Stimulated activated CD8-positive, alpha-beta memory T cell treated with anti-CD3 and anti-CD28 coated beads, Interleukin-4, amount 100 ng/mL, for 1 hour (primary cell): ENCODE measurements at places on chromosomes 3 and 15.

- DNase-seq, result no peak
Measured at GRCh38 chr15:69606144-69606543, 153.5 kb downstream of the RPLP1 start.

- DNase-seq, result no peak
Measured at GRCh38 chr15:65638681-65639089, 16.9 kb downstream of the SLC24A1 start.

DNA sequence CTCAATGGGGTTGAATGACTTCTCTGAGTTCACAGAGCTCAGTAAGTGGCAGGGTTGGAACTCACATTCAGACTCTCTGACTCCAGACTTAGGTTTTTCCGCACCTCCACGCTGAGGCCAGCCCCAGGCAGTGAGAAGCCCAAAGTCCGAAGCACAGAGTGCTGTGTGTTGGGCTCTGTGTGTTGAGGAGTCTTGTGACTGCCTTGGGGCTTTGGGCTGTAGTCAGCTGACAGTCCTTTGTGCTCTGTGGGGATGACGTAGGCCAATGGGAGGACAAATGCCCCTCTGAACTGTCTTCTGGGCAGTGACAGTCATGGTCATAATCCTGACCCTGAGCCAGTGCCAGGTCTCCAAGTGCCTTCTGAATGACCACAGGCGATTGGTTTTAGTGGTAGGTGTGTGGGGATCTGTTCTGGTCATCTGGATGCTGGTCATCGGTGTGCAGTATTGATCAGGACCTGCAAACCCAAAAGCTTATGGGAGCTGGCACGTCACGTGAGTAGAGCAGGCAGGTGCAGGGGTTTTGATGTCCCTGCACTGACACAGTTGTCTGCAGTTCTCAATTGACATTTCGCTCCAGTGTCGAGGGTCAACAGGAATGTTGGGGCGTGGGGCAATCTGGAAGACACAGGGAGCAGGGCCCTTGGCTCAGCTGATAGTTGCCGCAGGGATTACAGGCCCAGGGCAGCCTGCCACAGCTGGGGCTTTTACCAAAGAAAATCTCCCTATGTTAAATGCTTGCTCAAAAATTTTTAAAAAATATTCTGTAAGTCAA, 45.3 kb downstream of the CAPN3 start:
- no peak for DNase-seq

DNA sequence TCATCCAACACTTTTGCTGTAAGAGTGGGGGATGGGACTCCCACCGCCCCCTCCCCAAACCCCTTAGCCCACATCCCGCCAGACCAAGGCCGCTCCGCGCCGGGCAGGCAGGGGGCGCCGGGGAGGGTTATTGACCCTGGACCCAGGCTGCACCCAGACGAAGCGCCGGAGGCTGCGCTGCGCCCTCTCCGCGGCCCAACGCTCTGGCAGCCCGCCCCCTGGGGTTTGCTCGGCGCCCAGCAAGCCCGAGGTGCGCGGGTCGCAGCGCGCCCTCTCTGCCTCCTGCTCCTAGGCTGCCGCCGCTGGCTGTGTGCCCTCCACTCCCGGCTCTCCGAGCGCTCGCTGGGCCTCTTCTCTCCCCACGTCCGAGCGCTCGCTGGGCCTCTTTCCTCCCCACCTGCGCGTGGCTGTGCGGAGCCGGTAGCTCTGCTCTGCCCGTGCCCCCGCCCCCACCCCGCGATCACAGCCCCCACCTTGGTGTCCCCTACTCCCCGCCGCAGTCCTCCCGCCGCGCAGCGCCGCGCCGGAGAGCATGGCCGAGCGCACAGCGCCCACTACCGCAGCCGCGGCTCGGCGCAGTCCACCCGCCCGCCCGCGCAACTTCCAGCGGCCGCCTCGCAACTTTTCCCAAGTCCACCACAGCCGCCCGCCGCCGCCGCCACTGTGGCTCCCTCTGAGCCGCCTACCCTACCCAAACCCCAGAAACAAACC, 1.2 kb downstream of the MECOM start:
- no peak for DNase-seq

- DNase-seq, result no peak
Measured at GRCh38 chr3:161386991-161387770, 15.9 kb upstream of the SPTSSB start.

- no peak for DNase-seq
Measured at GRCh38 chr15:74815121-74815934, 2.7 kb downstream of the LMAN1L start.

DNA sequence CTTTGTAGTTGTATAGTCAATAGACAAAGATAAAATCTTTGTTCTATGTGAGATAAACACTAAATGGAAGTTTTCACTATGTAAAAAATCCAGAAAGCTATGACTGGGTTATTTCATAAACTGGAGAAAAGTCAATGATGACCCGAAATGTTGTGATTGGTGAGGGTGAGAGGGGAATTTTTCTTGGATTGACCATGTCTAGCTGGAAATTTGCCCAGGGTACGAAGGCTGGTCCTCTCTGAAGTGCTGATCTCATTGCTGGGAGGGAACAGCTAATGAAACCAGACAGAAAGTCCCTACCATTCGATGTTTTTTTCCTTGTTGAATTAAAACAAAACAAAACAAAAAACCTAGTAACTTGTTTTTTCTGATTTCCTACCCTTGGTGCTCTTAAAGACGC, 14.3 kb downstream of the TPRG1 start:
- DNase-seq, result no peak

- no peak for DNase-seq
Measured at GRCh38 chr15:80384432-80384831, 19.8 kb upstream of the ARNT2 start.

- no peak for DNase-seq
Measured at GRCh38 chr15:62060896-62061280, 641 bp upstream of the VPS13C start.

DNA sequence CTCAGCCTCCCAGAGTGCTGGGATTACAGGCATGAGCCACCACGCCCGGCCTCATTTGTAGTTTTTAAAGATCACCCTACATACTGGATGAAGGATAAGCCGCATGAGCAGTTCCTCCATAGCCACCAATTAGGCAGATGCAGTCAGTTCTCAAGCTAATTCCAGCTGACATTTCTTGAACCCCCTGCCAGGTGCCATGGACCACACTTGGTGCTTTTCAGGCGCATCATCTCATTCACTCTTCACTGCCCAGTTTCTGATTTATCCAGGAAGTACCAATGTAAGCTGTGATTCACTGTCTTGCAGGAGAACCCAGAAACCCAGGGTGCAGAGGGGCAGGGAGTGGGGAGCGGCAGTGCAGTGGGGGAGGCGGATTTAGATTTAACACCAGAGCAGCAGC, 56.5 kb upstream of the RASA2 start:
- DNase-seq, result no peak

DNA sequence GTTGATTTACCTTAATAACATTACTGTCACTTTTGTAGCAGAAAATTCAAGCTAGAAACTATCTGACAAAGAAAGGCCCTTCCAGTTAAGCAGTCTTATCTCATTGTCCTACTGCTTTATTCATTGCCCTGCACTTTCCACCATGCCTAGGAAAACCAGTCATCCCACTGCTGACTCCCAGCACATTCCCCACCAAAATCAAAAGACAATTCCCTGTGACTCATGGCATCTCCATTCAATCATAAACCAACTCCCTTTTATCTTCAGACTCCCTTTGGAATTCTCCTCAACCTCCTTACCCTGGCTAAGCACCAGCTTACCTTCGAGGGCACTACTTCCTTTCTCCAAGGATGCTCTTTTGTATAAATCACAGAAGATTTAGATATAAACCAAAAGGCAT, 184.3 kb downstream of the PLCH1 start:
- DNase-seq, result no peak

GRCh38 chr15:92097474-92098178, 244.1 kb downstream of the SLCO3A1 start:
- DNase-seq, result no peak

- DNase-seq, result no peak
Measured at GRCh38 chr15:52382647-52383046, 87.0 kb upstream of the MYO5C start.

DNA sequence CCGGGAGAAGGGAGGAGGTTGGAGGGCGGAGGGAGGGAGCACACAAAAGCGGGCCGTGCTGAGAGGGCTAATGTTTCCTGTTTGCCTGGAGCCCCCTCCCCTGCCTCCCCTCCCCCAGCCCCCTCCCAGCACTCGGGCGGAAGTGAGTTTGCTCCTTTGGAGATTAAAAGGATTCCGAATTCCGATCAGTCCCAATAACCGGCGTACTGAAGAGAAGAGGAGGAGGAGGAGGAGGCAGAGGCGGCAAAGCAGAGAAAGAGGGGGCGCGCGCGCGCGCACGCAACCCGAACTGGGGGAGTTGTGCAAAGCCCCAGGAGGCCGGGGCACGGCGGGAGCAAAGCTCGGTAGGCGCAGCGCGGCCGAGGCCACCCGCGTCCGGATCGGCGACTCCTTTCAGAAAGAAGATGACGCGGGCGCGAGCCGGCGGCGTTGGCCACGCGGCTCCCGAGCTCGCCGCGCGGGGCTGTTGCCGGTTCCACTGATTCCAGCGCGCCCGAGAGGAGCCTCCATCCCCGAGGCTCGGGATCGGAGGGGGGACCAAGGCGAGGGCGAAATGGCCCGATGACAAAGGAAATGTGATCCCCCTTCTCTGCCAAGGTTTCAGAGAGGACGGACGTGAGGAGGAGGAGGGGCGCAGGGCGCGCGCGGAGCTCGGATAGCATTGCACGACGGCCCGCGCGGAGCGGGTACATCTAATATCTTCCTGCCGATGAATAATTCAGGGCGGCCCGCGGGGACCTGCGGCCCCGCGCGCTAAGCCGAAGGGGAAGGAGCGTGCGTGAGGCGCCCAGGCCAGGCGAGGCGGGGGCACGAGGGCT, 1.1 kb upstream of the TRIM71 start:
- no peak for DNase-seq

DNA sequence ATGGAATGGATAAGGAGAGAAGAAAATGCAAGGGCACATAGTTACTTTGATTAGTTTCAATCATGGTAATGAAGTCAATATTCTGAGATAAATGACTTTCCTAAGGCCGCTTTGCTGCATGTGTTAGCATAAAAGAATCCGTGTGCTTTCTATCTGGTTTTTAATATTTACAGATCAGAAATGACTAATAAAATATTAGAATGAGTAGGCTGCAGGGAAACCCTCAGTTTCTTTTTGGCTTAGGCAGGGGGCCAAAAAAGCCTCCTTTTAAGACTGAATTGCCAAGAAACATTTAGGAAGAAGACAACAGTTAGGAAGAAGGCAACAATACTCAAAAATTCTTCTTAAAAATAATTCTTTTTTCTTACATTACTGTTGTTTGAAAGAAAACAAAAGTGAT, 11.6 kb downstream of the NEK11 start:
- no peak for DNase-seq

DNA sequence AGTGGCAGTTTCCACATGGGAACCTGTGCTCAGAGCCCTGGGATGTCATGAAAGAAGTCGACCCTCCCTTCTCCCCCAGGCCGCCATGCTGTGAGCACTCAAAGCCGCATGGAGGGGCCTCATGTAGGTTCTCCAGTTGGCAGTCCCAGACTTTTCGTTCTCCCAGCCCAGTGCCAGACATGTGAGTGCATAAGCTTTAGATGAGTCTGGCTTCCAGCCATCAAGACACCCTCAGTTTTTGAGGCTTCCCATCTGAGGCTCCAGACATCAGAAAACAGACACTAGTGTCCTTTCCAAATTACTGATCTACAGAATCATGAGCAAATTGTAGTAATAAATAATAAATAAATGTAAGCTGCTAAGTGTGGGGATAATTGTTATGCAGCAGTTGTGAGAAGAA, 136.5 kb upstream of the AGBL1 start:
- DNase-seq, result no peak

- no peak for DNase-seq
Measured at GRCh38 chr3:177883957-177884356, 652.3 kb upstream of the KCNMB2 start.

DNA sequence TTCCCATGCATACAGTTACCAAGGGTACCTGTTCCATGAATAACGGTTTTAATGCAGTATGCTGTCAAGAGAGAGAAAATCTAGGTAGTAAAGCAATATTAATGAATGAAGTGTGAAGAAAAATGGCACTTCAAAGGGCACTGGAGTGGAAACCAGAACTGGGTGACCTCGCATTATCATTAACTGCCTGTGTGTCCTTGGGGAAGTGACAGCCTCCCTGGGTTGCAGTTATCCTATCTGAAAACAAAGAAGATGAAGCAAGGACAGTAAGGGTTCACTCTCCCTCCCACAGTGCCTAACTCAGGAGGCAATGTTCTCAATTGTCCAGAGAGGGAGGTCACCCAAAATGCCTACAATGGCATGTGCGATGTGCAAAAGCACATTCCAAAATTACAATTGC, 15.1 kb downstream of the MTHFS start:
- DNase-seq, result no peak
